ENCODE measurements at places on chromosomes 3 and 15. TPM values are rescaled to one million over a fixed set of nuclear protein-coding genes. Genes with fewer than 3 reads are reported as not detected.

GRCh38 chr15:48121849-48122248 is 1.1 kb downstream of the SLC24A5 start:
- DNase-seq = no peak

- DNase-seq = no peak
These were observed 415.3 kb downstream of the FOXP1 start for GRCh38 chr3:71168121-71168721.

- no peak for DNase-seq
These were observed 95.4 kb upstream of the KCNAB1 start for GRCh38 chr3:156024904-156025533.

DNA sequence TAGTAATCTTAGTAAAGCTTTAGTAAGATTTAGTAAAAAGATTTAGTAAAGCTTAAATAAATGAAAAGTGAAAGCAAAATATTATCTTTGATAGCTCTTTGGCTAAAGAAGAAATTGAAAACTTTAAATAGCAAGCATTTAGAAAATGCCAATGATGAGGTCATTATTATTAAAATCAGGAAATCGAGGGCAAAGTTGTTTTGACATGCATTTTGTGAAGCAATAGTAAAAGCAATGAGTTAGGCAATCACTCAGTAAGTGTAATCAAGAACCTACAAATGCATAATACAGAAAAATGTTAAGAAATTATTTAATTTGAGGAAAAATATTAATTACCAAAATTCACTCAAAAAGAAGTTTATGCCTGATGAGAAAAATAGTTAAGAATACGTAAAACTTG is 280.3 kb upstream of the MME start:
- DNase-seq = no peak

DNA sequence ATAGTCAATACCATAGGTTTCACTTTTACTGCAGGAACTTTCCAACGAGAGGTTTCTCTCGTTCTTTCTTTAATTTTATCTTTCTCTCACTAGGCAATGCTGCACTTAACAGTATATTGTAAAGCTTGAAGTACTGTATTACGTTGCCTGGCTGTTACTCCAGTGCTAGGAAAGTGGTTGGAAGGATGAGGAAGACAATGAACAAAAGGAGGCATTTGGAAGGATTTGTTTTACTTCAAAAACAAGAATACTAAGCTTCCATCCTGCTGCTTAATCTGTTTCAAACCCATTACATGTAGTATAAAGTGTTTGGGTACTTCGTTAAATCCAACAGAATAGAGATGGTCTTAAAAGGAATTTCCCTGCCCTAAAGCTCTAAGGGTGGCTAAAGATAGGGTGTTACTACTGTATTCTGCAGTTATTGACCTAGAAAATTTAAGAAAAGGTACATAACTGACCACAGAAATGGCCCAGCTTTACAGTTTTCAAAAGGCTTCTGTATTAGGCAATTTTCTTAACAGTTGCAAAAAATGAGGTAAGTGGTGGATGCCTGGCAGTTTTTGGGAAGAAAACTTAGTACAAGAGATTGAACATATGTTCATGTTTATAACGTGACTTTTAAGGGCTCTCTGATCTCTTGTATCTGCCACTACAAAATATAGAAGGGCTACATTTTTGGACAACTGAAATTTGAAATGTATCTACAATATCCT is 785 bp upstream of the IFT57 start:
- DNase-seq = no peak

DNA sequence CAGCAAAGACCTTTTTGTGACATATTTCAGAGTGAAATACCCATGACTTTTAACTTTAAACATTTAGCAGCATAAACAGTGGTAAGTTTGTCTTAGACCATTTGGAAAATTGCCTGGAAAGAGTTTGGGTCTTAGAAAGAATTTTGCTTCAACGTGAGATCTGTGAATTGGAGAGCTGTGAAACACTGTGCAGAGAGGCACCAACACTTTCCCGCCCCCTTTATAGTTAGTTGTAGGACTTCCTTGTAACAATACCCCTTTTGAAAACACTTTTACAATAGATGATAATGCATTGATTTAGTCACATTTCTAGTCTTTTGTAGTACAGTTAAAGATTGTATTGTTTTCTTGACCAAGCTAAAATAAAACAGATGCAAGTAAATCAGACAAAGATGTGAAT is 43.5 kb upstream of the MBNL1 start:
- DNase-seq = no peak

GRCh38 chr3:8653800-8654408 is 9.3 kb upstream of the SSUH2 start:
- DNase-seq = no peak

DNA sequence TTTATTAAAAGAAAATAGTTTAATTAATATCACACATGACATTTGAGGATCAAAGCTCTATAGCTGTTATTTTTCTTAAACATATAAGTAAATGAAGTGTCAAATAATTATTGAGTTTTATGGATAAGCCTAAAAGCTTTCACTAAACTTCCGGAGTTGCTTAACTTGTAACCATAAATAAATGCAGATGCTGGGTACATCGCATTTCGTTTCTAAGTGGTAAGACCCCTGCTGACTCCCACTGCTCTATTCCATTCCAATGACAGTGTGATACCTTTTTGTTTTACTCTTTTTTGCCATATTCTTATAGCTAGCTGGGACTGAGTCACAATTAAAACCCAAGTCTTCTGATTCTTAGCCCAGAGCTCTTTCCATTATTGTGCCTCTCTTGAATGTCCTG is 411.1 kb downstream of the SOX2 start:
- no peak for DNase-seq

DNA sequence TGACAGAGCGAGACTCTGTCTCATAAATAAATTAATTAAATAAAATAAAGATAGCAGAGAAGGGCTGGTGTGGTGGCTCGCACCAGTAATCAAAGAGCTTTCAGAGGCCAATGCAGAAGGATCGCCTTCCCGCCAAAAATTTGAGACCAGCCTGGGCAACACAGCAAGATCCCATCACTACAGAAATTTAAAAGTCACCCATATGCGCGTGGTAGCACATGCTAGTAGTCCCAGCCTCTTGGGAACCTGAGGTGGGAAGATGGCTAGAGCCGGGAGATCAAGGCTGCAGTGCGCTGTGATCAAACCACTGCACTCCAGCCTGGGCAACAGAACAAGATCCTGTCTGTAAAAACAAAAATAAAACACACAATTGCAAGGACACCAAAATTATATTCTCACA is 9.6 kb downstream of the SMARCC1 start:
- no peak for DNase-seq

DNA sequence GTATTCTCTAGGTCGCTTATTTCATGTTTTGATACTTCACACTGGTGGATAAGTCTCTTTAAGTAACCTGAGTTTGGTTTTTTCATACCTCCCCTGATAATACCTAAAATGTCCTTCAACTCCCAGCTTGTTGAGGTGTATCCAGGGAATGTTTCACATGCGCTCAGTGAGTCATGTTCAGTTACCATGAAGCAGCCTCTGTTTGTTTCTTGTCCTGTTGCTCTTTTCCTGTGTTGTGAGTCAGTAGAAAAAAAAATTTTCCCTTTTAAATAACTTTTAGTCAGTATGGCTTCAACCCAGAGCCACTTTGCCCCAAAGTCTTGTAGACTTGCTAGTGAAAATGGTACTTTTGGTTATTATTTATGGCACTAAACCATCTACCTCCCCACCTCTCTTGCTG is 278.4 kb upstream of the ZPLD1 start:
- no peak for DNase-seq

- DNase-seq = no peak
These were observed 57.0 kb downstream of the CD200 start for GRCh38 chr3:112389961-112390360.

GRCh38 chr3:35723480-35724097 is 84.3 kb downstream of the ARPP21 start:
- DNase-seq = no peak

- no peak for DNase-seq
These were observed 1.1 kb downstream of the PLSCR2 start for GRCh38 chr3:146468234-146468633.

GRCh38 chr15:57522148-57522547 is 69.6 kb upstream of the MYZAP start:
- no peak for DNase-seq

DNA sequence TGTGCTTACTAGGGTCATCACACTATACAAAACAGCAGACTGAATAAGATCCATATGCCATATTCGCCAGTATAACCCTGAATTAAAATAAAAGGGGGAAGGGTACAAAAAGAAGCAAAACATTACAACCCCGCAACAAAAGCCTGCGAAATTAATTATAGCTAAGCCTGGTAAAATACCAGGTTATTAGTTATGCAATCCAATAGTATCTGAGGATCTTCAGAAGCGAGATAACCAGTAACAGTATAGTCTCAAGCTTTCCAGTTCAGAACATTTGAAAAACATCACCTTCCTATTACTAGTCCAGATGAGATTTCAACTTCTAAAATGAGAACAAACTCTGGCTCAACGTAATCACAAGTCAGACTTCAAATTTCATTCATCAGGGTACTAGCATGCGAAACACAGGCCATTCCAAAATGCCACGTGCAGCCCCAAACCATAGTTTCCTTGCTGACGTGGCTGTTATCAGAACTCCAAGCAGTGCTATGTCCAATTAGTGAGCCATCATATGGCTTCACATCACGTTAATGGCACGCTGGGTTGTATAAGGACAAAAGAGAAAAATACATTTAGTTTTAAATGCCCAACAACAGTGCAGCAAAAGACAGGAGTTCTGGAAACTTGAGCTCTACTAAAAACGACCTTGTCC is 1.1 kb downstream of the SSR3 start:
- DNase-seq = no peak

DNA sequence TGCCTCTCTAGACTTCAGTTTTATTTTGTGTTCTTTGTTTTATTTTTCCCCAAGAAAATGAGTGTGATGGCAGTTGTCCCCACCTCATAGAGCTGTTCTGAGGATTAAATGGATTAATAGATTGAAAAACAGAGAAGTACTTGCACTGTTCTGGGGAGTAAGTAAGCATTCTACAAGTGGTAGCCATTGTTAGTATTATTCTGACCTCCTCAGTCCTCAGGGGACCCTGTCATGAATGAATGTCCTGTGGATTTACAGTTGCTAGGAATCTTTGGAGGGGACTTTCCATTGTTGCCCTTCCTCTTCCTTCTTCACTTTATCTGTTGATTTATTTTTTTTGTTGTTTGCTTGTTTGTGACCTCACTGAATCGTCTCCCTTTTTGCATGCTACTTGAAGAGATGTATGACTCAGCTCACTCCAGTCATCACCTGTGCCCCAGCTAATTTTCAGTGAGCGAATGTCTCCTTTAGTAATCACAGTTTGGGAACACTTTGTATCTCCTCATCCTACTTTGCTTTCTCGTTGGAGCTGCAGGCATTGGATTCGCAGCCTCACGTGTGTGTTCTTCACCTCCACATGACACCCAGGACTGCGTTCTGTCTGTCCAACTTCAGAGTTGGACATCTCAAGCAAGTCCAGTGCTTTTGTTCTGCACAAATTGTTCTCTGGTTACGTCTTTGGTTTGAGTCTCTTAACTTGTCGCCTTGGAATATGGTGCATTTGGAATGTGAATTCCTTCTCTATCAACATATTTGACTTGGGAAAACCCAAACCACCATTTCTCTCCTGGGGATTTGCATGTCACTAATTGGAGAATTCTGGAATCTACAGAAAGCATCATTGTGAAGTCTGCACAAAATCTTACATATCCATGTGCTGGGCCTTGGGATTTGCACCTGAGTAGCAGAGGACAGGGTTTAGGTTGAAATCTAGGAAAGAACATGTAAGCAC is 54.5 kb downstream of the LRTM1 start:
- no peak for DNase-seq

DNA sequence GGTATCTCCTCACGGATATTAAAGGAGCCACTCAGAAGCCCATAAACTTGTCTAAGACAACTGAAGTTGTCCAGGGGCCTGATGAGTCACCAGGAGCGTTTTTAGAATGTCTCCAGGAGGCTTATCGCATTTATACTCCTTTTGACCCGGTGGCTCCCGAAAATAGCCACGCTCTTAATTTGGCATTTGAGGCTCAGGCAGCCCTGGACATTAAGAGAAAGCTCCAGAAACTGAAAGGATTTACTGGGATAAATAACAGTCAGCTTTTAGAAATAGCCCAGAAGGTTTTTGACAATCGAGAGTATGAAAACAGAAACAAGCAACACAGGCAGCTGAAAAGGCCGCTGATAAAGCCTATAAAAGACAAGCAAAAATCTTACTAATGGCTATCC is 4.1 kb downstream of the DET1 start:
- DNase-seq = no peak

DNA sequence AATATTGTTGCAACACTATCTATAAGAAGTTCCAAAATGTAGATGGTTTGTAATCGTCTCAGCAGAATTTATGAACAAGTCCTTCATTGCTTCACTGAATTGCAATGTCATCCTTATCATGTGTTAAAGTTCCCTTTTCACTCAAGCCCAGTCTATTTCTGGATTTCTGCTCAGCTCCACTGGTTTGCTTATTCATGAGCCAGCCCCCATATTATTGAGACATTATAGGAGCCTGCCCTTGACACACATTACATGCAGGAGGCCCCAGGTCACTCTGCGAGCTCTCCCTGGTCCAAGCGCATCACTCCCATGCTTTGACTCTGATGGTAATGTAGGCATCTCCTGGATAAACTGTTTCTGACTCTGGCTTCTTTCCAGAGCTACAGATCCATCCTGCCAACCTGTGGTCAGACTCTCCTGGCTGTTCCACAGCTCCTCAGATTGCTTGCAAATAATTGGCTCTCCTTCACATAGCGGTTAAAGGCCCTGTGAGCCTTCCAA is 56.9 kb downstream of the ABTB1 start:
- no peak for DNase-seq

- no peak for DNase-seq
These were observed 42.7 kb downstream of the SERP1 start for GRCh38 chr3:150503402-150504099.

GRCh38 chr3:125261031-125261430 is 48.5 kb upstream of the SLC12A8 start:
- DNase-seq = no peak

Gene QTRT2
- 24.6 TPM for polyA plus RNA-seq

Gene RPL32
- polyA plus RNA-seq = 2,204 TPM

Gene ADCY5
- polyA plus RNA-seq = 12.8 TPM

Gene C15orf61
- 6.5 TPM for polyA plus RNA-seq

Gene PLSCR5
- not detected for polyA plus RNA-seq

Gene LRRC31
- 0.30 TPM for polyA plus RNA-seq

Gene PARP15
- 0.36 TPM for polyA plus RNA-seq

Gene PRRT3
- 3.9 TPM for polyA plus RNA-seq

Gene CD200R1
- polyA plus RNA-seq = 1.1 TPM

Measured in right renal pelvis (tissue), 4 donors.